ENCODE measurements at places on chromosomes 7 and 10. TPM values are rescaled to one million over a fixed set of nuclear protein-coding genes. Genes with fewer than 3 reads are reported as not detected.

The USP54 gene
- total RNA-seq, result 11.6 TPM

The TAS2R39 gene
- total RNA-seq, result not detected

The PAX4 gene
- not detected for total RNA-seq

The CTAGE15 gene
- not detected for total RNA-seq

The MNX1 gene
- not detected for total RNA-seq

The EPHB6 gene
- total RNA-seq, result 5.6 TPM

The ARHGEF5 gene
- total RNA-seq, result 8.7 TPM

The MYH16 gene
- not detected for total RNA-seq

The ANTXRL gene
- not detected for total RNA-seq

The KNDC1 gene
- total RNA-seq, result 0.25 TPM

The GPR37 gene
- total RNA-seq, result not detected

The MYL7 gene
- not detected for total RNA-seq

The SUN3 gene
- total RNA-seq, result not detected

The NUTM2A gene
- 0.67 TPM for total RNA-seq

The CACUL1 gene
- total RNA-seq, result 30.1 TPM

The EBF3 gene
- not detected for total RNA-seq

The MET gene
- total RNA-seq, result 2.8 TPM

The AZGP1 gene
- total RNA-seq, result not detected

The KCP gene
- 0.53 TPM for total RNA-seq

The SEMA3D gene
- not detected for total RNA-seq

The ENTPD1 gene
- 8.5 TPM for total RNA-seq

The PNLIPRP1 gene
- not detected for total RNA-seq

The MDH2 gene
- 301 TPM for total RNA-seq

The UCMA gene
- total RNA-seq, result not detected

The DHX32 gene
- total RNA-seq, result 22.7 TPM

The CDNF gene
- total RNA-seq, result 1.0 TPM

The OIT3 gene
- total RNA-seq, result not detected

The HIBADH gene
- total RNA-seq, result 22.0 TPM

The CCDC71L gene
- 35.1 TPM for total RNA-seq

The CCDC3 gene
- not detected for total RNA-seq

The STK31 gene
- not detected for total RNA-seq

The PILRA gene
- total RNA-seq, result 0.30 TPM

The LLCFC1 gene
- total RNA-seq, result not detected

The FXYD4 gene
- total RNA-seq, result not detected

The UBE2D4 gene
- 15.2 TPM for total RNA-seq

The SLC13A4 gene
- not detected for total RNA-seq

The RBP4 gene
- not detected for total RNA-seq

Measured in activated CD8-positive, alpha-beta memory T cell treated with anti-CD3 and anti-CD28 coated beads for 36 hours (primary cell).